Inflammatory macrophage treated with lipopolysaccharide for 1 hour (primary cell): ENCODE measurements at places on chromosomes 4 and X.

DNA sequence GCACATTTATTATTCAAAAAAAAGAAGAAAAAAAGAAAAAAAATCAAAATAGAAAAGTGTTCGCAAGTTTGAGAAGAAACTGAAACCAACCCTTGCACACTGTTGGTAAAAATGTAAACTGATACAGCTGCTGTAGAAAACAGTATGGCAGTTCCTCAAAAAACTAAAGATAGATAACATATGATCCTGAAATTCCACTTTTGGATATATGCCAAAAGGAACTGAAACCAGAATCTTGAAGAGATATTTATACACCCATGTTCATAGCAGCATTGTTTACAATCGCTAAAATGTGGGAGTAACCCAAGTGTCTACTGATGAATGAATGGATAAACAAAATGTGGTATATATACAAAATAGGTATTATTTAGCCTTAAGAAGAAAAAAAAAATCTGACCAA is 155.4 kb downstream of the TBCK start:
- peak; percentile 77 for DNase-seq

GRCh38 chrX:74800062-74800461 is 125.2 kb downstream of the NEXMIF start:
- DNase-seq = no peak

- DNase-seq = no peak
These were observed 281.7 kb downstream of the UNC5C start for GRCh38 chr4:95267081-95267480.

DNA sequence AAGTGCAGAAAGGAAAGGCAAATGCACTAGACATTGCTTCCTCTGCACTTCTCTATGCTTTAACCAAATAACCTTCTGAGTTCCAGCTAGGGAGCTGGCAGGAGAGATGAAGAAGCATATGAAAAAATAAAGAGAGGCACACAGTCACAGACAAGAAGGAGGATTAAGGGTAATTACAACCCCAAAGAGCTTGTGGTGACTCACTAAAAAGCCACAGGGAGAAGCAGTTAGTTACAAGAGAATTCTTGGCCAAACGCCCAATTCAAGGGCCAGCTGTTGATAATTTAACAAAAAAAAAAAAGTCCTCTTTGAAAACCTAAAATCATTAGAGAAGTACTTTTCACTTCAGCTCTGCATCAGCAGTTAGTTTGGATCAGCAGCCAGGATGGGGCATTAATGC is 478.0 kb downstream of the KCNIP4 start:
- DNase-seq = no peak

DNA sequence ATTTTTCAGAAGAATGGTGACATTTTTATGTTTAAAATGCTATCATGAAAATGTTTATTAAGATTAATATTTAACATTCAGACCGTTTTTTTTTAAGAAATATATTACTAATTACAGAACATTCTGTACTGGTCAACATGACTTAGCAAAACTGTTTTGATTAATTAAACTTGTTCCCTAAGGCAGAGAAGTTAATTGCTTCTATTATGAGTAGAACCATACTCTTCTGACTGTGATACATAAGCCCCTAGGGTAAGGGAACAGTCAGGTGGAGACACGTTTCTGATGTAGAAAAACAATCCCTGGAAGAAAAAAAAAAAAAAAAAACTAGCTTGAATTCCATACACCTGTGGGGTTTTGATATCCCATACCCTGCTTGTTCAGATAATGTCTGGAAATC is 97.4 kb downstream of the GPM6A start:
- no peak for DNase-seq

DNA sequence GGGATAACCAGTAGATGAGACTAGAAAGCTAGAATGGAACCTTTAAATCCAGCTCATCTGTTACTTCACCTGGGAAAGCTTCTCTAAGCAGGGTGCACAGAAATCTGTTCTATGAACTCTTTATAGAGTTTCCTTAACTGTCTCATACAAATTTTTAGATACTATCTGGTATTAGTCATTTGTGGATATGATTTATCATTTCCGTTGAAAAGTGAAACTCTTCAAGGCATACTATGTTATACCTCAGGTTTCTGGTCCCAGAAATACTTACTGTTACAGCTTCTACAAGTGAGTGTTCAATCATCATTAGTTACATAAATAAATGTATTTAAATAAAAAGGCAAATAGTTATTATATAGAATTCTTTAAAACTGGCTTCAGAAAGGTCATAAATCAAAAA is 298.3 kb upstream of the AGA start:
- DNase-seq = no peak

DNA sequence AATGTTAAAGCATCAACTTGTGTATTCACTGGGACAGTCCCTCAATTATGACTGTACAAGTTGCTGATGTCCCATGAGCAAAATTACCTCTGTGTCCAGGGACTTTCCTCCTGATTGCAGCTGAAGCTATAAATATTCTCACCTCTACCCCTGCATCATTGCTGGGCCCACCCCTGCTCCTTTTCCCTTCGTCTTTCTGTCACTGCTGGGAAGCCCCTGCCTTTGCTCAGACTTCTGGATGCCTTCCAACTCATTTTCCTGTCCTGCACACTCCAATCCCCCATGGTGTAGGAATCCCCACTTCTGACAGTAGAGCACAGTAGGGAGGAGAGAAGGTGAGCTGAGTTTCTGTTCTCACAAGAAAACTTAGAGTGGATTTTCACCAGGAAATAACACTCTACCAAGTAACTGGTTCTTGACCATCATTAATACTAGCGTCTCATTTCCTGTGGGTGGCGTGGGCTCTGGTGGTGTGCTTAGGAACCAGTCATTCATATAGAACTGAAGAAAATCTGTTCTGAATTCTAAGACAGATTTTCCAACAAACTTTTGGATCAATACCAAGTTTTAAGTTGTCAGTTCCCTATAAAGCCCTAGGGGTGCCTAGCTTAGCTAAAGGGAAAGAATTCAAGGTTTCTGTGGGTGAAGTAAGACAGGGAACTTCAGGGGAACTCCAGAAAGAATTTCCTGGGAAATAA is 136.2 kb upstream of the MED14 start:
- peak; percentile 43 for DNase-seq

GRCh38 chrX:104929324-104929723 is 291.2 kb downstream of the TEX13A start:
- DNase-seq = no peak

DNA sequence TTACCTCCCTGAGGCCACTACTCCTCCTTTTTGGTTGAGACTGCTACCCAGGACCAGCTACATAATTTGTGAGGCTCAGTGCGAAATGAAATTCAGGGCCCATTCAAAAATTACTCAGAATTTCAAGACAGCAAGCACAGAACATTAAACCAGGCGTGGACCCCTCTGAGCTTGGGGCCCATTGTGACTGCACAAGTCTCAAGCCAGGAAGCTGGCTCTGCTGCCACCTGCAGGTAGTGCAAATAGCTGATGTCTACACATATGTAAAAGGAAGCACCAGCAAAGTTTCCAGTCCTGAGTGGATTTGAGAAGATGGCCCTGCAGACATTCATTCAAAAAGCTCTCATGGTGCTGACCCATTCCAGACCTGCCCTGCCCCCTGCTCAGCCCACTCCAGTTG is 213.4 kb upstream of the LNX1 start:
- DNase-seq = peak; percentile 50

GRCh38 chr4:122635205-122635604 is 14.3 kb upstream of the IL21 start:
- no peak for DNase-seq

GRCh38 chrX:70525733-70526132 is 81.1 kb downstream of the DLG3 start:
- no peak for DNase-seq

GRCh38 chr4:82954212-82954611 is 53.7 kb downstream of the THAP9 start:
- DNase-seq = no peak

GRCh38 chr4:76513482-76513881 is 78.5 kb downstream of the SHROOM3 start:
- no peak for DNase-seq

- no peak for DNase-seq
These were observed 319.5 kb upstream of the POF1B start for GRCh38 chrX:85698921-85699320.

- no peak for DNase-seq
These were observed 134.4 kb upstream of the JADE1 start for GRCh38 chr4:128675083-128675482.

- no peak for DNase-seq
These were observed 383.5 kb upstream of the LCORL start for GRCh38 chr4:18405054-18405453.

DNA sequence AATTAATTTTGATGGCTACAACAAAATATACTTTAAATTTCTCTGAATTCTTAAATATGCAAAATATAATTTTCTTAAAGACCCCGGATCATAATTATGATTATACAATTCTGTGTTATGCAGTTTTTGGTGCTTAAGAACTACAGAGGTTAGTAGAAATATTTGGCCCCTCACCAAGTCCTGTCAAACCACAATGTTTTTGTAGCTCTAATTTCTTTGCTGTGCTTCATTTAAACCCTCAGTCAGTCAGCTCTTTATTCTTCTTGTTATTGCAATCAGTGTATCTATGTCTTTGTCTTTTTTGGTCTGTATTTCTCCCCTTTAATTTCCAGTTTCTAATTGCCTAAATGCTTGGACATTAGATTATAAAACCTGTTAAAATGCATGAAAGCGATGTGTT is 186.1 kb downstream of the CAMK2D start:
- no peak for DNase-seq

DNA sequence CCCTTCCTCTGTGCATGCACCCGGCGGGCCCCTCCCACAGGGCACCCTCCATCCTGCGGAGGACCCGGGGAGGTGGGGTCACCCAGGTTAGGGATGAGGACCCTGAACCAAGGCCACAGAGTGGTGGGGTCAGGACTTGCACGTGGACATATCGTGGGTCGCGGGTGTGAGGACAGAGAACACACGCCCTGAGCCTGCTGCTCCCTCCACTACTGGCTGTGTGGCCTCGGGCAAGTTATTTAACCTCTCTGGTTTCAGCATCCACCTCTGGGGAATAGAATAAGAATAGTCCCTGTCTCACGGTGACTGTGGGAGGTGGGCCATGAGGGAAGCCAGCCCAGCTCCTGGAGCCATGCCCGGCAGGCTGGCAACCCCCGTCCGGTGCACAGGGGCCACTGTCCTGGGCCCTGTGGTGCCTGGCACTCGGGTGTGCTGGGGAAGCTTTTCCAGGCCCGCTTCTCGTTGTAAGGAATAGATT is 5.1 kb downstream of the PSAPL1 start:
- DNase-seq = no peak

DNA sequence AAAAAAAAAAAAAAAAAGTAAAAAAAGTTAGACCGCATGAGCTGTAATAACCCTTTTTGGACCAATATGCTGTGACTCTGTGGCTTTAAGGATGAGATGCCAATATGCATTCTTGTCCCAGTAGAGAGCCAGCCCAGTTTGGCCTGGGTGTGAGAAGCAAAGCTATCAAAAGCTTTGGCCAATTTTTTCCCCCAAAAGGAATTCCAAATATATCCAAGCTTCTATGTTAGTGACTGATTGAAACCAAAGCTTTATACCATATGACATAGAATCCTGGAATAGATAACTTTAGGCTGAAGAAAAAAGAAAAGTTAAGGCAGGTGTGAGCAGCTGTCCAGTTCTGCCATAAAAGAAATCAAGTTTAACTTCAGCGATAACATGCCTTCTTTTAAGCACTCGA is 30.5 kb upstream of the RBPJ start:
- DNase-seq = no peak

GRCh38 chr4:102036619-102037376 is 246.3 kb downstream of the BANK1 start:
- no peak for DNase-seq

DNA sequence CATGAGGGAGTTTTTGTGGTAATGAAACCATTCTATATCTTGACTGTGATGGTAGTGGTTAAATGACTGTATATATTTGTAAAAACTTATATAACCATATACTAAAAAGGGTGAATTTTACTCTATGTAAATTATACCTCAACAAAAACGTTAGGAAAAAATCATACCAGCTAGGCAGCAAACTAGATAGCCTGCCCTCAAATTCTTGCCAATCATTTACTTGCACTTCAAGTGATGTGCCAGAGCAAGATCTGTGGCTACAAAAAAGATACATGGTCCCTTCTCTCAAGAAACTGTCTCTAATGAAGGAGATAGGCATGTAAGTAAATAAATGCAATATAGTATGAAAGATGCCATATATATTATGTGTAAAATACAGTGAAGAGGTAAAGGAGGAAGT is 10.0 kb upstream of the RNF128 start:
- no peak for DNase-seq

DNA sequence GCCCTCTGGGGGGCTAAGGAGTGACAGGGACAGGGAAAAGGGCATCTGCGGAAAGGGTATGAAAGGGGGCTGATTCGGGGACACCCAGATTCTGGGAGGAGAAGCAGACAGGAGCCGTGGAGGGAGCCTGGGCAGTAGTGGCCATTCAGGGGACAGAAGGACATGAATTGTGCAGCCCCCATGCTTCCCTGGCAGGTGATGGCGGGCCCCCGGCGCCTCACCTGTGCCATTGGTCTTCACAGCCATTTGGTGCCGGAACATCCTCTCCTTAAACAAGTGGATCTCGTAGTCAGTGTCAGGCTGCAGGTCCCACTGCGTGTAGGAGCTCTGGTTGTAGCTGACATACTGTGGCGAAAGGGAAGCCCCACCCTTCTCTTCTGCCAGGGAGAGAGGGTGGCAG is 21.9 kb downstream of the L1CAM start:
- DNase-seq = no peak

DNA sequence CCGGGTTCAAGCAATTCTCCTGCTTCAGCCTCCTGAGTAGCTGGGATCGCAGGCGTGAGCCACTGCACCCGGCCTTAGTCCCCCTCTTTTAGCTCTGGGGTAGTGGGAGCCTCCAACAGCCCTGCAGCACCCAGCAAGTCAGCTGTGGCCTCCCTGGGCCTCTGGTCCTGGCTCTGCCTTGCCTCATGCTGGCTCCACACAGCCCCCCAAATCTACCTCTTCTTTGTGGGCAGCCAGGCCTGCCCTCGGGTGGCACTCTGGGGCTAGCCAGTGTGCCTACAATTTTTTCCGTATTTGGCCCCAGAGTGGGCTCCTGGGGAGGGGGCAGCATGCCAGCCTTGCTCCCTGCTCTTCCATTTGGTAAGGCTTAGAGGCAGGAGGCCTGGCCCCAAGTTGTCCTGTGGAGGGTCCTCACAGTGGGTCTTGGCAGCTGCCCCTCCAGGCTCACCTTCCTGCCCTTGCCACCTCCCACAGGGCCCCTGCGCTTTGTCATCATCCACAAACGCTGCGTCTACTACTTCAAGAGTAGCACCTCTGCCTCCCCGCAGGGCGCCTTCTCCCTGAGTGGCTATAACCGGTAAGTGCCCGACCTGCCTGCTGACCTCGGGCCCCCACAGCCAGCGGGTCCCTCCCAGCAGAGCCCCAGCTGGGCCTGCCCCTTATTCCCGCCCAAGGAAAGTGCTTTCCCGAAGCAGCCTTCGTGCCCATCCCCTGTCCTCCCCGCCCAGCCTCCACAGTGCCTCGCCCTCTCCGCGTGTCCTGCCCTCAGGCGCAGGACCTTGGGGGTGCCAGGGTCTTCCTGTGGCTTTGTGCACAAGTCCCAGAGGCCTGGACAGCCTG is 21.0 kb upstream of the ADD1 start:
- no peak for DNase-seq

DNA sequence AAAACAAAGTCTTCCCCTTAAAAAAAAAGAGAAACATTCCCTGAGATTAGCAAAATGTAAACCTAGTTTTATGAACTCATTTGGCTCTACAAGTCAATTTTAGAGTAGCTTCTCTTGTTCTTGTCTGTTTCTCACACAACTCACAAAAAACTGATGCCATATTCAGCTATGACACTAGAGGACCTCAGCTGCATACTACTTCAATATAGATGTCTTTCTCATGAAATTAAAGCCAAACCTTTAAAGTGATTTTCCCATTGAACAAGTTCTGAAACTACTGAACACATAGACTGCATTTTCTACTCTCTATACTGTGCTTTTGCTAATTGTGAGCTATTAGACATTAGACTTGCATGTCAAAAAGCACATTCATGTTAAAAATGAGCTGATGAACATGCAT is 49.8 kb downstream of the TBCK start:
- peak; percentile 21 for DNase-seq
